Bronchial epithelial cell (primary cell): ENCODE measurements at places on chromosomes 2 and 18. TPM values are rescaled to one million over a fixed set of nuclear protein-coding genes. Genes with fewer than 3 reads are reported as not detected.

SLC40A1 gene
- 1.0 and 1.1 TPM in 2 replicates for total RNA-seq

CRYGC gene
- not detected in 2 replicates for total RNA-seq

SERPINB12 gene
- total RNA-seq = 0.53 and 1.4 TPM in 2 replicates

LYG2 gene
- not detected in 2 replicates for total RNA-seq

DLX2 gene
- not detected in 2 replicates for total RNA-seq

TRIM43 gene
- under 0.01 TPM in 1 of 2 replicates, not detected in the other for total RNA-seq

ZNF396 gene
- total RNA-seq = 0.79 and 2.6 TPM in 2 replicates

GNAL gene
- 8.8 and 10.8 TPM in 2 replicates for total RNA-seq

BCL2 gene
- 1.5 and 2.4 TPM in 2 replicates for total RNA-seq

GREB1L gene
- 0.79 and 0.90 TPM in 2 replicates for total RNA-seq

CAPN10 gene
- total RNA-seq = 13.4 and 22.4 TPM in 2 replicates

TNFAIP6 gene
- 0.13 and 2.6 TPM in 2 replicates for total RNA-seq

FN1 gene
- 53.8 and 83.2 TPM in 2 replicates for total RNA-seq

RIT2 gene
- total RNA-seq = not detected in 2 replicates

INPP5D gene
- total RNA-seq = 24.1 and 26.6 TPM in 2 replicates

SERPINB3 gene
- 22.4 and 165 TPM in 2 replicates for total RNA-seq

UGT1A6 gene
- total RNA-seq = 12.9 and 43.0 TPM in 2 replicates

SATB2 gene
- 1.6 and 2.0 TPM in 2 replicates for total RNA-seq

PSMA8 gene
- total RNA-seq = not detected in 2 replicates

ALLC gene
- total RNA-seq = not detected in 2 replicates

CFAP221 gene
- total RNA-seq = 0.26 TPM in 1 of 2 replicates, not detected in the other

CD8B2 gene
- total RNA-seq = not detected in 2 replicates

SMYD1 gene
- not detected in 2 replicates for total RNA-seq

TCF7L1 gene
- 1.3 and 1.9 TPM in 2 replicates for total RNA-seq

DARS1 gene
- total RNA-seq = 106 and 111 TPM in 2 replicates

SH3RF3 gene
- total RNA-seq = under 0.01 and 0.51 TPM in 2 replicates

NT5C1B gene
- not detected in 2 replicates for total RNA-seq

FAHD2A gene
- total RNA-seq = 33.7 and 34.9 TPM in 2 replicates

LONRF2 gene
- under 0.01 TPM in 1 of 2 replicates, not detected in the other for total RNA-seq
